Caco-2 (cell line): ENCODE measurements at places on chromosomes 3 and 15.
A peak's percentile ranks its signal among the peaks of the same experiment; 100 is the strongest.

DNA sequence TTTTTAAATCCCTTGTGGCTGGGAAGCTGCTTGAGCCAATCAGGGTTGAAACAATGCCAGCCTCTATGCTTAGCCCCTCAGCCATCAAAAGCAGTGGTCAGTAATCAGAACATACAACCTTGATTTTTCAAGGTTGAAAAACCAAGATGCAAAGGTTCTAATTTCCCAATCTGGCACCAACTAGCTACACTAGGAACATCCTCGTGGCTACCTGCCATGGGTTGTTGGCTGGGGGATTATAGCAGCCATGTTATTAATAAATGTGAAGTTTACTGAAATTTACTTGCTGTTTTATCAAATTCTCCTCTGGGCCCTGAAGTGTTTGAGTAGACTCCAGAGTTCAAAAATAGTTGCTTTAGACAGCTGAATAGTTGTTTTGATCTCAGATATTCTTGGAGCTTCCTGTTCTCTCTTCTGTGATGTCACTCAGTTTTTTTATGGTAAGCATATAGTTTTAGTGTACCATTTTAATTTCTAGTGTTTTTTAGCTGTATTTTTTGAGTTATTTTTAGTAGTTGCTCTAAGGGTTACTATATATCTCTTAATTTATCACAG, 31.9 kb downstream of the PCCB start:
- DNase-seq, result no peak

DNA sequence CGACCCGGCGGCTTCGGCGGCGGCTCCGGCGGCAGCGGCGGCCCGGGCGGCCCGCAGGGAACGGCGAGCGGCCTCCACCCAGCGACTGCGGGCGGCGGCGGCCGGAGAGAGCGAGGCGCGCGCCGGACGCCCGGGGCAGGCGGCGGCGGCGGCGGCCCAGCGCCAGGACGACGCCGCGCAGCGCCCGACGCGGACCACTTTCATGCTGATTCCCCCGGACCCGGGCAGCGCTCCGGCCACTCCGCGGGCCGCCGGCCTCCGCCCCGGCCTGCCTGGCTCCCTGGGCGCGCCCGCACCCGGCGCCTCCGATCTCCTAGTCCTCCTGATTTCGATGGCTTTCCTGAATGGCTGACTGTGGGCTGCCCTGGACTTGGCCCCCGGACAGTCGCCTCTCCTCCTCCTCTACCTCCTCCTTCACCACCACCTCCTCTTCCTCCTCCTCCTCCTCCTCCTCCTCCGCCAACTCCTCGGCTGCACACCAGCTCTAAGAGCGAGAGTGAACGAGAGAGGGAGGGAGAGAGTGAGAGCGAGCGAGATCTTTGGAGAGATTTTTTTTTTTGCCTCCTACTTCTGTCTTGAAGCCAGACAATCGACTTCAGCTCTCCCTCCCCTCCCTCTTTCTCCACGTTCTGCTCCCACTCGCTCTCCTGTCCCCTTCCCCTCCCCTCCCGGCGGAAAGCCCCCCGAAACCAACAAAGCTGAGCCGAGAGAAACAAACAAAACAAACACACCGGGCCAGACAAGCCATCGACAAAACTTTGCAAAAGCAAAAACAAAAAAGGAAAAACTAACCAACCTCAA, 844 bp downstream of the NR2F2 start:
- DNase-seq, result no peak

DNA sequence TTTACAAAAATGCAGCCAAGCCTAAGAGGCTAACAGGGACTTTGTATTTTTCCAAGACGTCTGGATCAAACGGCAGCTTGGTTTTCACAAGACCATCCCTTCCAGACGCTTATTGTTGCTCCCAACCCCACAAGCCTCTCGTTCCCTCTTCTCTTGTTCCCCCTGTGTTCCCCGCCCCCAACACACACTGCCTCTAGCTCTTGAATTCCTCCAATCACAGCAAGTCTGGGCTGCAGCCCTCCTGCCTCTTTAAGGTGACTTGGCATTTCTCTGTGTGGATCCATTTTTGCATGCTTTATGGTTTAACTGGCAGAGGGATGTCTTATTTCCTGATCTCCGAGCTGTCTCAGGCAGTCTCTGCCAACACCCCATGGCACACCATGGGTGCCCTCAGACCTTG, 182.2 kb downstream of the ABHD5 start:
- DNase-seq, result no peak

- DNase-seq, result peak; percentile 85
Observed at GRCh38 chr3:64344721-64345207, 119.5 kb upstream of the PRICKLE2 start.

DNA sequence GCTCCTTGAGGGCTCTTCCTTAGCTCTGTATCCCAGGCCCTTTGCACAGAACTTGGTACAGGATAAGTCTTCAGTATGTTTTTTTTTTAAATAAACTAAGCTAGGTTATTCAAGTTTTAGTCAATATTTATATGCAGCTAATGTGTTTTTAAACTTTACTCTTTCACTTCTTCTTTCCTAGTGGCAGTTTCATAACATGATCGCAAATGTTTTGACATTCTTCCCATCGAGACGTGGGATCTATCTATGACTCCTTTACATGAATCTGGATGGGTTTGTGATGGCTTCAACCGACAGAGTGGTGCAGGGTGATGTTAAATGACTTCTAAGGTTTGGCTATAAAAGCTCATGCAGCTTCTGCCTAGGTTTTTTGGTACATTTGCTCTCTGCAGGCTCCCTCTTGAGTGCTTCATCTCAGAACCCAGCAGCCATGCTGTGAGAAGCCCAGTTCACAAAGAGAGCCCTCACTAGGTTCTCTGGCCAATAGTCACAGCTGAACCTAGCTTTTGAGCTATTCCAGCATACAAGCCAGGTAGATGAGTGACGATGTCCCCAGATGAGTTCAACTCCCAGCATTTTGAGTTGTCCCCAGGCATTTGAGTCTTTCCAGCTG, 13.5 kb upstream of the MECOM start:
- DNase-seq, result no peak

GRCh38 chr15:73355612-73356265, 13.0 kb downstream of the HCN4 start:
- no peak for DNase-seq

DNA sequence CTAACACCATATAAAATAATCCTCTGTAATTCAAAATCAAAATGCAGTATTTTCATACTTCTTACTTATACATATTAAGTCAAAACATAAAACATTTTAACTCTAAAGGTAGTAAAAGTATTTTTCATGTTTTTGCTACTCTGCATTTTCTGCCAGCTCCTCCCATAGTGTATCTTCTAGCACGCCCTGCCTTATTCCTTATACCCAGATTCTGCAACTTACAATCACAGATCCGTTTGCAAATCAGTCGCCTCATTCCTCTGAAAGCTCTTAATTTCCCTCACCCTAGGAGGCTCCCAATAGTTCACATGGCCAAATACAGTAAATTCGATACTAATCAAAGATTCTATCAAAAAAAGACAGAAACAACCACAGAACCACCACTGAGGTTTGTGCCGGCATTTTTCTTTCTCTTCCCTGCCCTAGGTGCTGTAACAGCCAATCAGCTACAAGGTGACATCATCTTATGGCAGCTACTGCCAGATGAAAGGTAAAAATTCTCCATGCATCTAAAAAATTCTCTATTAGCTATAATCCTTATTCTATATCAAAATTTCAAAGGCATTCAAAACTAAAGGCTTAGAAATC, 72.9 kb downstream of the CLASP2 start:
- DNase-seq, result no peak

DNA sequence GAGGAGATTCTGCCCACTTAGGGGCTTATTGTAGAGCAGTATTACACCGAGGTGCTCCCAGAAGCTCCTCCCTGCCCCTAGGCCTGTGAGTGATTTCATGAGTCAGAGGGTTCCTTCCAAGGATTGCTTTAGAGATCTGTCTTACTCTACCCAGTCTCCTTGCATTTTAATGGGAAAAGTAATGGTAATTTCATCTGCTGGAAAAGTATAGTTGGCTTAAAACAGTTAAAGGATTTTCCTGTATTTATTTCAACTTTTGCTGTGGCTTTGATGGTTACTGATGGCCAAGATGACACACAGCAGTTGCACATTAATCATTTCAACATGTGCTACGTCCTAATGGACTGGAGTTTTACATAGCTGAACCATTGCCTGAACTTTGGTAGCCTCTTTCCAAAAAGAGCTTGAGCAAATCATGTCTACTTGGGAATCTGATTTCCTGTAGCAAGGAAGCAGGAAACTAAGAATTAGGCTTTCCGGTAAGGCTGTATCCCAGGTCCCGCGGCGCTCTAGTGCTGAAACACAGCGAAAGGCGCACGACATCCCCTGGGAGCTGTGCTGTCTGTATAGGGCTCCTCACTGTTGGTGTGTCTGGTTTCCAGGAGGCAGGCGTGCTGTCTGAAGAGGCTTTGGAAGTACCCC, 9.2 kb upstream of the PGPEP1L start:
- DNase-seq, result no peak

- no peak for DNase-seq
Observed at GRCh38 chr15:33009603-33010002, 184.9 kb downstream of the FMN1 start.

DNA sequence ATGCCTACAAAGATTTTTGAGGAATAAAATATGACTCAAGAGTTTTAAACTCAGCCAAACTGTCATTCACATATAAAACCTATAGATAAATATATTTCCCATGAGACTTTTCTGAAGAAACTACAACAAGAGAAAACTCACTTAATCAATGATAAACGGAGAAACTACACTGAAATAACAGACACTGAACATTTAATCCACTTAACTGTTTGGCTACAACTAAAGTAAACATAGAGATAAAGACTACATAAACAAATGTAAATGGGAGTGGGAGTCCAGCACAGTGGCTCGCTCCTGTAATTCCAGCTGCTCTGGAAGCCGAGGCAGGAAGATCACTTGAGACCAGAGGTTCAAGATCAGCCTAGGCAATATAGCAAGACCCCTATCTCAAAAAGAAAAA, 79.2 kb downstream of the MEX3B start:
- DNase-seq, result no peak

- no peak for DNase-seq
Observed at GRCh38 chr15:81181220-81181619, 15.5 kb upstream of the IL16 start.

- no peak for DNase-seq
Observed at GRCh38 chr15:66198757-66199156, 54.8 kb downstream of the MEGF11 start.

DNA sequence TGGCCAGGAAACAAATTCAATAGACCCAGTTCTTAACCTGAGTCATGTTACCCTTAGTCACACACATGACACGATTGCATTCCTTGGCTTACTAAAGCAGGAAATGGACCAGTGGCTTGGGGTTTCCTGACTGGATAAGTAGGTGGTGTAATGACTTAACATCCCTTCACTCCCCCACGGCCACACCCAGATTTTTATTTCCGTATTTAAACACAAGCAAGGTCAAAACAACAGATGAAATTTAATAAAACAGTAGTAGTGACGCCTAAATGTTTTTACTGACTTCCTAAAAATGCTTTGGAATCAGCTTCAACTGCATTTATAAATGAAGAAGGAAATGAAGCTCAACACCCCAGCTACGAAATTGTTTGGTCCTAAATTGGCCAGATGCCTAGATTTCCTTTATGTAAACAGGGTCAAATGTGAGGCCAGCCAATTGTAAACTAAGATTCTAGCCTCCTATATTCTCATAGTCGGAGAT, 324.3 kb downstream of the CHST2 start:
- no peak for DNase-seq

GRCh38 chr3:14412831-14413380, 10.5 kb downstream of the SLC6A6 start:
- DNase-seq, result no peak

GRCh38 chr3:168077091-168077490, 18.6 kb downstream of the GOLIM4 start:
- DNase-seq, result no peak

- DNase-seq, result no peak
Observed at GRCh38 chr3:72203613-72204349, 418.8 kb upstream of the PROK2 start.

- DNase-seq, result no peak
Observed at GRCh38 chr15:70151462-70151861, 53.7 kb upstream of the TLE3 start.

DNA sequence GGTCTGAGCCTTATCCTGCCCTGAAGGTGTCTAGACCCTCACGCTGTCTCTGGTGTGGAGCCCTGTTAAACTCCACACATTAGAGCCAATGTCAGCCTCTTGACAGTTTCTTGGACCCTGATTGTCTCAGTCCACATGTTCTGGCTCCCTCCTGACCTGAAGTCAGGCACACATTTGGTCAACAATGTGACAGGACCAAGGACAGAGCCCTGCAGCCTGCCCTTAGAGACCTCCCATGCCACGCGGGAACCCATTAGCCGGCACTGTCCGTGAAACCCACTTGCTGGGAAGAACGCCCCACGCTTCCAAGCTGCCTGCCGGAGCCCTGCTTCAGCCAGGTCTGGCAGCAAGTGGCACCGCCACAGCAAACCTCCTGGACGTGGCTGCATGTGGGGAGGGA, 162.7 kb upstream of the LINGO1 start:
- no peak for DNase-seq

- no peak for DNase-seq
Observed at GRCh38 chr3:125959317-125960065, 9.5 kb upstream of the ROPN1B start.

GRCh38 chr3:46239301-46239938, 2.8 kb upstream of the CCR3 start:
- no peak for DNase-seq

GRCh38 chr3:138835397-138835757, 649 bp upstream of the PIK3CB start:
- no peak for DNase-seq

- DNase-seq, result no peak
Observed at GRCh38 chr3:71444028-71444860, 139.3 kb downstream of the FOXP1 start.

- no peak for DNase-seq
Observed at GRCh38 chr3:171307046-171307585, 153.1 kb downstream of the TNIK start.
